Thymus (tissue), 14 donors: ENCODE measurements at places on chromosomes 4 and X. TPM values are rescaled to one million over a fixed set of nuclear protein-coding genes. Genes with fewer than 3 reads are reported as not detected.

The PAGE1 gene
- polyA plus RNA-seq, result not detected

The PPP1R2C gene
- not detected for polyA plus RNA-seq

The FUNDC1 gene
- 26.6 TPM for polyA plus RNA-seq

The TMEM35A gene
- polyA plus RNA-seq, result 0.48 TPM

The TEX11 gene
- polyA plus RNA-seq, result 0.05 TPM

The SLBP gene
- 53.1 TPM for polyA plus RNA-seq

The NR0B1 gene
- 0.16 TPM for polyA plus RNA-seq

The YY2 gene
- polyA plus RNA-seq, result 1.0 TPM

The MGAT4D gene
- not detected for polyA plus RNA-seq

The PDE6B gene
- polyA plus RNA-seq, result 7.7 TPM

The IRF2 gene
- 42.2 TPM for polyA plus RNA-seq

The FBXL5 gene
- polyA plus RNA-seq, result 72.6 TPM

The L1CAM gene
- 0.64 TPM for polyA plus RNA-seq

The TRIM61 gene
- polyA plus RNA-seq, result 1.3 TPM

The PARM1 gene
- 19.9 TPM for polyA plus RNA-seq

The MAMLD1 gene
- 0.96 TPM for polyA plus RNA-seq
